ENCODE measurements at places on chromosomes 6 and 20.

DNA sequence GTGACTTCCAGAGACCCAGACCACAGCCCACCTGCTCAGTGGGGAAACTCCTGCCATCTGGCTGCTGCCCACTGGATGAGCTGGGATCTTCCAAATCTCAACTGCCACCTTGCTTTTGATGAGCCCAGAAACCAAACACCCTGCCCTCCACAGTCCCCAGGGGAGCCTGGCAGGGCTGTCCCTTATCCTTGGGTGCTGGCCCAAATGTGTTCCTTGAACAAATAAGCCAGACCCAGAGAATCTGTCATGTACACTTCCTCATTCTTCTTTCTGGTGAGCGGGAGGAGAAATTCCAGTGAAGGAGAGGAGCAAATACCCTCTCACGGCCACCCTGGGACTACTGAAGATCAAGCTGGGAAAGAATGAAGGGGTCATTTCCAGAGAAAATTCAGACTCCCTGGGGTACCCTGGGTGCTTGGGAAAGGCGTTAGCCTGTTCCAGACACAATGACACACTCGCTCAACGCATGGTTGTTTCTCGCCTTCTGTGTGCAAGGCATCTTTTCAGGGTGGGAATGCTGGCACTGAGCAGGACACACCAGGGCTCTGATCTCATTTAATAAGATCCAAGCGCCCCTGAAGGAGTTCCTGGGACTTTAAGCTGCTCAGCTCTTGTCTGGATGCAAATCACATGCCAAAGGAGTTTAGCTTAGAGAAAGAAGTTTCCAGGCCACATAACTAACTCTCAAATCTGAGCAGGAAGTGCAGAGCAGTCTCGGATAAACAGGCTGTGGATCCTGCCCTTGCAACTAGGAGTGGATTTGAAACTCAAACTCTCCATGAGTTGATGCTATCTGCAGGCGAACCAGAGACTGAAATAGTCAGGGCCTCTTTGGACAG is 38.5 kb downstream of the PXDC1 start:
- DNase-seq = no peak

DNA sequence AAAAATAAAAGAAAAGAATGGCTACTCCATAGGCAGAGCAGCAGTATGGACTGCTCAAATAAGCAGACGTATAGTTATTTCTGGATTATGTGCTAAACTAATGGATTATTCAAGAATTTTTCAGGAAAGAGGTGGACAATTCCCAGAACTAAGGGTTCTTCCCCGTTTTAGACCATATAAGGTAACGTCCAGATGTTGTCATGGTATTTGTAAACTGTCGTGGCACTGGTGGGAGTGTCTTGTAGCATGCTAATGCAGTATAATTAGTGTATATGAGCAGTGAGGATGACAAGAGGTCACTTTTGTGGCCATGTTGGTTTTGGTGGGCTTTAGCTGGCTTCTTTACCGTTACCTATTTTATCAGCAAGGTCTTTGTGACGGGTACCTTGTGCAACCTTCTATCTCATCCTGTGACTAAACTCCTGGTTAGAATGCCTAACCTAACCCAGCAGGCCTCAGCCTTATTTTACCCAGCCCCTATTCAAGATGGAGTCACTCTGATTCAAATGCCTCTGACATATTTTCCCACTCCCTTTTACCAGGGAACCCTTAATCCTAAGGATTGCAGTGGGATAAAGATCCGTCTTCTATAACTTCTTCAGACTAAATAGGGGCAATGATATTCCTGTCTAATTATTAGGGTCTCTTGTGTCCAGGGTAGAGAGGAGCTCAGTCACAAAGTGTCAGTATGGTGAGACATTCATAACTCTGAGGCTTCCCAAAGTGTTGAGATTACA is 11.1 kb upstream of the TRIM38 start:
- no peak for DNase-seq

GRCh38 chr6:156832231-156832647 is 55.1 kb downstream of the ARID1B start:
- DNase-seq = no peak

GRCh38 chr6:22108199-22108598 is 188.6 kb downstream of the PRL start:
- DNase-seq = no peak

DNA sequence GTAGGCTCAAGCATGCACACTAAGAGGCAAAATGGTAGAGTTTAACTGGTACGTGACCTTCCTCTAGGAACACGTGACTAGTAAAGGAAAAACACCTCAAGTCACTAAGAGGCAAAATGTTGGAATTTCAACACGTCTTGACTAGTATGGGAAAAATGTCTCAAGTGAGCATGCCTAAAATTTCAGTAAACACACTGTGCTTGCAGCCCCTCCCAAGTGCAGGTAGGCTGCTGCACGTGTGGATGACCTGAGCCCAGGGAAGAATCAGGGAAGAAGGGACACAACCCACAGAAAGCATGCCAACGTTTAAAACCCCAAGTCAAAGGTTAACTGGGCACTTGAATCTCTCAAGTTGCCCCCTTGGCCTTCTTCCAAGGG is 162.2 kb downstream of the TENT5A start:
- DNase-seq = no peak

DNA sequence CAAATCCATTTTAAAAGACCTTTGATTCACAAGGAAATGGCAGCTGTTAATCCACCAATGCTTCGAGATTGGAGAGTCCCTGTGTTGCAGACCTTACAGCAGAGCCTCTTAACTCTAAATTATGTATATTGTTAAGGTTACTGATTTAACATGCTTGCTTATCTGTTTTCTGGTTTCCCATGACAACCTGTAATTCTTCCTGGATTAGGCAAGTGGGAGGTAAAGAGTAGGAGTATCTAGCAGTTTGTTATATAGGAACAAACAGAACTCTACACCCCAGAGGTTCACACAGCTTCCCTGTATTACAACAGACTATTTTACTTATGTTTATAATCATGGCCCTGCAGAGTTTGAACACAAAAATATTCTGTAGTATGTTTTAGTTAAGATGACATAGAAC is 39.5 kb downstream of the NKX2-4 start:
- no peak for DNase-seq

GRCh38 chr6:122098201-122098678 is 301.2 kb upstream of the HSF2 start:
- no peak for DNase-seq

- DNase-seq = no peak
These were observed 85.6 kb upstream of the PTPRK start for GRCh38 chr6:128605961-128606360.

DNA sequence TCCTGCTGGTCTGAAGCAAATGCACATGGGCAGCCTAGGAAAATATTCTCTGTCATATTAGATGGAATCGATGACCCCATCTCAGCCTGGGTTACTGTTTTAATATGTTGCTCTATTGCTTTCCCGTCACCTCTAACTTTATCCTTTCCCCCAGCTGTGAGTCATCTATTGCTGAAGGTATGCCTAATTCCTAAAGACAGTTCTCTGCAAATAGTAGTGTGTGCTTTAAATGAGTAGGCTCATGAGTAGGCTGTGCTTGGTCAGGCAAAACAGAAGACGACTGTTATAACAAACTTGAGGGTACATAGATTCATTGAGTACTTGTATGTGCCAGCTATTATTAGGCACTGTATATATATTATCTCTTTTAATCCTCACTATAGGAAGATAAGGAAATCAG is 47.2 kb downstream of the CTNNBL1 start:
- no peak for DNase-seq

- peak; percentile 54 for DNase-seq
These were observed 34.0 kb downstream of the NUDT3 start for GRCh38 chr6:34358389-34358905.

GRCh38 chr6:20416567-20417345 is 15.1 kb downstream of the E2F3 start:
- DNase-seq = no peak

GRCh38 chr20:2135013-2135412 is 33.4 kb downstream of the STK35 start:
- no peak for DNase-seq

DNA sequence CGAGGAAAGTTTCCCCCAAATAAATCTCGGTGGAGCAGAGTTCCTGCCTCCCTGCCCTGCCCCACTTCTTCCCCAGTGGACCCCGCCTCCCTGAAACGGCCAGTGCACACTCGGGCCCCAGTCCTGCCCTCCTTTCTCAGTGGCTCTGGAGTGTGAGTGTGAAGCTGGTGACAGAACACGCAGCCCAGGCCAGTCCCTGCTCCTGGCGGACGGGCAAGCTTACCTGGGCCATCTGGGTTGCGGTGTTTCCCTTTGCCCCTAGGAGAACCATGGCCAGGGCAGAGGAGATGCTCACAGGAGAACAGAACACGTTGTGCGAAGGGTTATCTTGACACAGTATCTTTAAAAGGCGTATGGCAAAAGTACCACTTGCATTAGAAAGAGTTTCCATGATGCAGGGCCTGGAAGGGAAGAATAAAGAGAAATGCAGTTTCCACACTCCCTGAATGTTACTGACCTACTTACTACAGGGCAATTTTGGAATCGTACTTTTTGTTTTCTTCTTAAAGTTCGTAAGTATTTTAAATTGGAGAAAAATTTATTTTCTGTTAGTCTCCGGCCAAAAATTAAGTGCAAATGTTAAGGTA is 2.8 kb downstream of the SERPINB9 start:
- no peak for DNase-seq

- DNase-seq = no peak
These were observed 68.5 kb downstream of the TMEM200A start for GRCh38 chr6:130434174-130434873.

- DNase-seq = peak; percentile 86
These were observed 125.4 kb downstream of the OPRM1 start for GRCh38 chr6:154164397-154164796.

- no peak for DNase-seq
These were observed 62.8 kb upstream of the CTNNBL1 start for GRCh38 chr20:37630993-37631392.

GRCh38 chr6:49790341-49790740 is 3.3 kb upstream of the PGK2 start:
- no peak for DNase-seq

DNA sequence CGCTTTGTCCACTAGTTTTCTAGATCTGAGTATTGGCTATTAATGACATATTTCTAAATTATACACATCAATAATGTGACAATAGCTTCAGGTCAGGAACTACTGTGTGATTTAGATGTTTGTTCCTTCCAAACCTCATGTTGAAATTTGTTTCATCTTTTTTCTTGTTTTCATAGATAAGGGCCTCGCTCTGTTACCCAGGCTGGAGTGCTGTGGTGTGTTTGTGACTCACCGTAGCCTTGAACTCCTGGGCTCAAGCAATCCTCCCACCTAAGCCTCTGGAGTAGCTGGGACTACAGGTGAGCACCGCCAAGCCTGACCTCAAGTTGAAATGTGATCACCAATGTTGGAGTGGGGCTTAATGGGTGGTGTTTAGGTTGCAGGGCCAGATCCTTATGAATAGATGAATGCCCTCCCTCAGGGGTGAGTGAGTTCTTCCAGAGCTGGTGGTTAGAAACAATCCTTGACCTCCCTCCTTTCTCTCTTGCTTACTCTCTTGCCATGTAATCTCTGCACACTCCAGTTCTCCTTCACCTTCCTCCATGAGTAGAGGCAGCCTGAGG is 5.9 kb upstream of the NQO2 start:
- no peak for DNase-seq

- DNase-seq = no peak
These were observed 54.6 kb downstream of the FOXC1 start for GRCh38 chr6:1664329-1664728.

DNA sequence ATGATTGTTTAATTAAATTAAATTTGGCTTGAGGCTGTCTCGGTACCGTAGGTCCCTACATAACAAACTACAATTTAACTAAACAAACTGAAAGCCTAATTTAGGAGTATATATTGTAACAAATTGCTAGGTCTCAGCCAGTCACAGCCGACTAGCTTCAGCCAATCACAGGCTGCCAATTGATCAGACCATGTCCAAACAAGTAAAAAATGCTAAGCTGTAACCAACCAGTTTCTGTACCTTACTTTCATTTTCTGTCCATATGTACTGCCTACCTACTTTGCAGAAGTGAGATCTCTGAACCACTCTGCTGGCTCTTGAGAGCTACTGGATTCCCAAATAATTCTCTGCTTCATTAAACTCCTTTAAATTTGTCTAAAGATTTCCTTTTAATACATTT is 648.0 kb upstream of the GJE1 start:
- DNase-seq = no peak

DNA sequence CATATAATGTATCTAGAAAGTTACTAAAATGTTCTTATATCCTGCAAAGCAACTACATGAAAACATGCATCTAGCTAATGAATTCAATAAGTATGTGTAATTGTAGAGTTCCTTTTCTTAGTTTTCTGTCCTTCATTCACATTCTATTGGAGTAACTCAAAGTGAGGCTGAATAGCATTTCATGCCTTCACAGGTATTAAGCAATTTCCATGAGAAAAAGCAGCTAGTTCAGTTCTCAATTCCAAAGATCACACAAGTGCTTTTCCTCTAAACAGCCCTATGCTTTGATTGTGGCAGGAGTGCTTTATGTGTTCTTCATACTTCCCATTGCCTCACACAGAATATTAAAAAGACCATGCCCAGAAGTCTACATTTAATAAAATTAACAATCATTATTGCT is 274.9 kb downstream of the RFPL4B start:
- no peak for DNase-seq

DNA sequence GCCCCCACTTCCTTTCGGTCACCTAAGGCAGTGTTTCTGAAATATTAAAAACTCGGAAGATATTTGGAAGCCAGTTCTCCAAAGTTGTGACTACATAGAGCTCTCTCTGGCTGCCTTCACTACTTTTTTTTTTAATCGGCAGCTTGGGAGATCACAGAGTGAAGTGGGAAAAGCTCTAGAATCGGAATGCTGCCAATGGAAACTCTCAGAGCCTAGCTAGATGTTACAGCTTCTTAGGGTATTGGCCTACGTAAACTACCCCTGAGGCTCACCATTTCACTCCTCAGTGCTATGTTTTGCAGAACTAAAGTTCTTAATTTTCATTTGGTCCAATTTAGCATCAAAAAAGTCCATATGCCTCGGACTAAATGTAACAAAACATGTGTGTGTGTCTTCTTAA is 14.5 kb downstream of the SERPINB1 start:
- no peak for DNase-seq

- DNase-seq = no peak
These were observed 2.4 kb downstream of the CST9 start for GRCh38 chr20:23603321-23603720.

GRCh38 chr20:646868-647233 is 6.1 kb downstream of the SRXN1 start:
- DNase-seq = no peak

GRCh38 chr6:42349753-42350511 is 101.8 kb downstream of the TRERF1 start:
- no peak for DNase-seq

GRCh38 chr6:144316862-144317195 is 31.7 kb downstream of the UTRN start:
- DNase-seq = no peak
